ENCODE measurements at places on chromosomes 3 and 15.
A peak's percentile ranks its signal among the peaks of the same experiment; 100 is the strongest.

DNA sequence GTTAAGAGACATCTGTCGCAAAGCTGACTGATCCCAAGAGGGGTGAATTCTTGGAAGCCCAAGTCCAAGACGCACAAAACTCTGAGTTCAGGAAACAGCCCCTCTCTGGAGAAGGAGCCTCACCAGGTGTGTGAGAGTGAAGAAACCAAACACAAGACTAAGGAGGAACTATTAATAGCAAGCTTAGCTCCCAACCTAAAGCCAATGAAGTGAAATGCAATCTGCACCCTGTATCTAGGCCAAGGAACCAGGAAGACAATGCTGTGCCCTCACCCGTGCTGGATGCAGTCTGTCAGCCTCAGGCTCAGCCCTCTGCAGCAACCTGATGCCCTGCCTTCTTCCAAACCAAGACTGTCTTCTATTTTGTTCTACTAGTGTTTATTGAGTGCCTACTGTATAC is 22.5 kb upstream of the THBS1 start:
- no peak for DNase-seq

- no peak for DNase-seq
Observed at GRCh38 chr3:161567577-161568361, 71.2 kb downstream of the OTOL1 start.

GRCh38 chr15:42344763-42345162 is 14.5 kb upstream of the CAPN3 start:
- no peak for DNase-seq

DNA sequence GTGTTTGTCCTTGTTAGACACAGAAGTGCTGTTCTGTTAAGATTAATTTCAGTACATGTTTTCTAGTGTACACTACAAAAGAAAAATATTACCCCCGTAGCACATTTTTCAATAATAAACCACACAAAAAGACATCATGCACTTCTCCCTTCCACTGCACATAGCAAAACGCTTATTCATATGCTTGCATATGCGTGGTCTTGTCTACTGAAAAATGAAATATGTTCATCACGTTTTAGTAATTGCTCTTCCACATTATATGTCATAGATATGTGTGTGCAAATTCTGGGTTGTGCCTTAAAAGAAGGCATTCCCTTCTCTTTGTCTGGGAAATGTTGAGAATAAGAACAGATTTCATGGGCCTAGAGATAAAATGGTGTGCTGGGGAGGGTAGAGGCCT is 353.9 kb downstream of the NSUN3 start:
- DNase-seq, result no peak

GRCh38 chr3:46184469-46184868 is 23.6 kb downstream of the CCR1 start:
- DNase-seq, result no peak

DNA sequence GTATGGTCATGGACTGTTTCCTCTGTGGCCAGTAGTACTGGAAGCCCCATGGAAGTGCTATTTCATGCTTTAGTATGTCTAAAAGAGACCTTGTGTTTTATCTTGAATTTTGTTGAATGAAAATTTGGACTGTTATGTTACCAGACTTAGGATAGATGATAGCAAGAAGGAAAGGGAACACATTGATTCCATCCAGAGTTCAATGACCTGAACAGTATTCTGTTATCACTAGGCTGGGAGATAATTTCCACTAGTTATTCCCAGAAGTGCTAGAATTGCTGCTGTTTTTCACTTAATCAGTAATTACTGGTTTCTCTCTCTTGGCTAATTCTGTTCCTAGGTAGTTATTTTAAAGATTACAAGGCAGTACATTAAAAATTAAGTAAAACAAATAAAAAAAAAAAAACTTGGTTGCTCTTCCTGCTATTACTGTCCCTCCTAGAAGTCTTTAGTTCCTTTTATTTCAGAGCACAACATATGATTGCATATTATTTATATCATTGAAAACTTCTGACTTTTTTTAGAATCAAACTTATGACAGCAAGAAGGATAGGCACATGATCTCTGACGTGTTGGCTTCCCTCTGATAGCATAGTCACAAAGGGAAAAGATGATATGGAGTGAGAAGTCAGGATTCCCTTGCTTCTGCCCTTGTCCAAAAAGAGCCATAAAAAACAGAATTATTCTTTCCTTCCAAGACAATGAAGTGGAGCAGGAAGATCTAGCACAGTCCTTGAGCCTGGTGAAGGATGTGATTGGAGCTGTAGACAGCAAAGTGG is 72.2 kb downstream of the KLHL25 start:
- DNase-seq, result no peak

DNA sequence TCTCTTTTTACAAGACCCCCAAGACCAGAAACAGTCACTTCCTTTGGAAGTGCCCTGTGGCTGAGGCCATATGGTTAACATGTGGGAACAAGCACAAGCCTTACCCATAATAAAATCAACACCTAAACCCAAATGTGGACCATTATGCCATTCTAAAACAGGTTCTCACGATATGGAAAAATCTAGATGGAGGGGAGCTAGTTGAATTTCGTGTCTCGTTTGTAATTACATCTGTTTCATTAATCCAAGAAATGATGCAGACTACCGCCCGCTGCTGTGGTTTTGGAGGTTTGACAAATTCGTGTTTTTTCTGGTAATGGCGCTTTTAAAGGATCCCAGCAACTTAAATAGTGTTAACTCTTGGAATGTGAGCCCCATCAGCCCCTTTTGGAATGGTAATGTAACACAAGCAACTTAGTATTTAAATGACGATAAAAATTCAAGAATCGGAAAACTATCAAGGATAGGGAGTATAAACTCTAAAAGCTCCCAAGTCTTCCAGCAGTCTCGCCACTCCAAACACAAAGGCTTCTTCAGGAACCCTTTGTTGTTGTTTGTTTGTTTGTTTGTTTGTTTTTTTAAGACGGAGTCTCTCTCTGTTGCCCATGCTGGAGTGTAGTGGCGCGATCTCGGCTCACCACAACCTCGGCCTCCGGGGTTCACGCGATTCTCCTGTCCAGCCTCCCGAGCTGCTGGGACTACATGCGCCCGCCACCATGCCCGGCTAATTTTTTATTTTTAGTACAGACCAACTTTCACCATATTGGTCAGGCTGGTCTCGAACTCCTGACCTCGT is 1.1 kb downstream of the CNBP start:
- DNase-seq, result no peak

DNA sequence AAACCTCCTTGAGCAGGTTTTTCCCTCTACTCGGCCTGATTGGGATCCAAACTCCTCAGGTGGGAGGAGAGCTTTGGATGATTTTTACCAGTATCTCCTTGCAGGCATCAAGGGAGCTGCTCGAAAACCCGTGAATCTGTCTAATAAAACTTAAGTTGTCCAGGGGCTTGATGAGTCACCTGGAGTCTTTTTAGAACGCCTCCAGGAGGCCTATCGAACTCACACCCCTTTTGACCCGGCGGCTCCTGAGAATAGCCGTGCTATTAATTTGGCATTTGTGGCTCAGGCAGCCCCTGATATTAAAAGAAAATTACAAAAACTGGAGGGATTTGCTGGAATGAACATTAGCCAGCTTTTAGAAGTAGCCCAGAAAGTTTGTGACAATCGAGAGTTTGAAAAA is 41.6 kb downstream of the ZBTB11 start:
- DNase-seq, result no peak

DNA sequence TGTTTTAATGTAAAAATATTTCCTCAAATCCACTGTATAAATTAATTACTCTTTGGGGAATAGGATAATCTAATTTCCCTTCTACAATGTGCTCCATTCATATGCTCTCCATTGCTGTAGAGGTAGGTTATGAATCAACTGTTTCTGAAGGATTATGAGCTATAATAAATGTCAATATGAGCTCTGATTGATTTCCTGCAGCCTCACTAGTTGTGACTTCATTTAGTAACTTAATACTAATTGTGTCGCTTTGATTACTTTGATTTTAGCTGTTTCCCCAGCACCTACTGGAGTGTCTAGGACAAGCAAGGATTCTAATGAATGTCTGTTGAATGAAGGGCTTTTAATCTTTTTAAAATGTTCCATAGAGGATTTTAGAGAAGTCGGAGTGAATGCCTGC is 236.8 kb upstream of the NR2E3 start:
- no peak for DNase-seq

- DNase-seq, result no peak
Observed at GRCh38 chr3:158233791-158234190, 123.9 kb downstream of the RSRC1 start.

DNA sequence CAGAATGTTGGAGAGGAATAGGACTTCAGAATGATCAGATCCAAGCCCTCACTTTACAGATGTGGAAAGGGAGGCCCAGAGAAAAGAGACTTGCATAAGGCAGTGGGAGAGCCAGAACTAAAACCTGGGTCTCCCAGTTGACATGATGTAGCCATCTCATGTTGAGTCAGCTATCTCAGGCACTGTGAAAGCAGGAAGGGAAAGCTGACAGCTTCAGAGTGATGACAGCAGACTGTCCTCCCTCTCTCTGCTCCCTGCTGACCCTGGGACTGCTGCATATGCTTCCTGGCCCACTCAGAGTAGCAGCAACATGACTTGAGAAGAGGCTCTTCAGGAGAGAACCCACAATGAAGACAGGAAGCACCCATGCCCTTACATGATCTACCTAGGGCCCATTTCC is 14.7 kb downstream of the FHIT start:
- no peak for DNase-seq

- peak; percentile 53 for DNase-seq
Observed at GRCh38 chr15:81265944-81266775, 57.8 kb downstream of the STARD5 start.

- DNase-seq, result no peak
Observed at GRCh38 chr3:143203848-143204247, 84.3 kb downstream of the CHST2 start.

GRCh38 chr3:46222435-46223161 is 14.5 kb upstream of the CCR1 start:
- no peak for DNase-seq

DNA sequence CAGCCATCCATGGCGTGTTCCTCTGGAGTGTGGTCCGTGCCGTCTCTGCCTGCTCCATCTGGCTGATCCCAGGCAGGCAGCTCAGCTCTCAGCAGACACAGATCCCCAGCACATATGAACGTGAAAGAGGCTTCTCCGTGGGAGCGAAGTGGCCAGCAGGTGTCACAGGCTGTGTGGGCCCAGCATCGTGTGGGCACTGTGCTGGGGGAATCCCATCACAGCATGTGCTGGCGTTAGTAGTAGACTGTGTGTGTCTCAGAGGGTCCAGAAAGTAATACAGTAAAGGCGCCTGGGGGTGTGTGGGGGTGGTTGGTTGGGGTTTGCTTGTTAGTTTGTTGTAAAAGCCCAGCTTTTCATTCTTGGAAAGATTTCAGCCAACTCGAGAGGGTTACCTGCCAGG is 147.6 kb downstream of the IGF1R start:
- DNase-seq, result no peak

GRCh38 chr3:160097478-160097877 is 108.8 kb downstream of the IL12A start:
- DNase-seq, result no peak

DNA sequence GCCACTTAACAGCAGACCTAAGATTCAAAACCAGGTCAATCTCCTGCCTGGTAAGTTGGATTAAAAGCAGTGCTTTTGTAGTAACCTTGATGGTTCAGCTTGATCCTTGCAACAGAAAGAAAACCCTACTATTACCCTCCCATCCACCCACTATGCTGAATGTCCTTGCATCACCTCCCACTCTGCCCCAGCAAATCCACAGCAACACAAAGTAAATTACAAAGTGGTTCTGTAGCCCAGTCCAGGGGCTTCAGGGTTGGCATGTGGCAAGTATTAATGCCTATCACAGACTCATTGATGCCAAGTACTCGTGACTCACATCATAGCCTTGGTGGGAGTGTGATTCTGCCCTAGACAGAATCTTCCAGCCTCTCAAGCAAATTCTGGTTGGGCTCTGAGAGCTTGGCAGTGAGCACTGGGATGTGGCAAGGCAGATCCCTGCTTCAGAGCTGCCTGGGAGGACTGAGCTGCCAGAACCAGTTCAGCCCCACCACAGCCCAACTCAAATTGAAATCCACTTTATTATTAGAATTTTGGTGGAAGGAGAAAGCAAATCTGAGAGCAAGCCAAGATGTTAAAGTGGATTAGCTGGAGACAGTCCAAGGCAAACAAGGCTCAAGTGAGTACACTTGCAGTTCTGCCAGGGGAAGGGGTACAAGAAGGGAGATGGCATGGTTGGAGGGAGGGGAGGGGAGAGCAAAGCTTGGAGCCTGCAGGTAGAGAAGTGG is 225.8 kb upstream of the UMPS start:
- DNase-seq, result no peak

GRCh38 chr3:17412950-17413530 is 329.4 kb downstream of the TBC1D5 start:
- DNase-seq, result peak; percentile 49

GRCh38 chr3:48268936-48269561 is 28.1 kb downstream of the ZNF589 start:
- DNase-seq, result no peak

GRCh38 chr3:6737630-6738029 is 123.3 kb upstream of the GRM7 start:
- no peak for DNase-seq

DNA sequence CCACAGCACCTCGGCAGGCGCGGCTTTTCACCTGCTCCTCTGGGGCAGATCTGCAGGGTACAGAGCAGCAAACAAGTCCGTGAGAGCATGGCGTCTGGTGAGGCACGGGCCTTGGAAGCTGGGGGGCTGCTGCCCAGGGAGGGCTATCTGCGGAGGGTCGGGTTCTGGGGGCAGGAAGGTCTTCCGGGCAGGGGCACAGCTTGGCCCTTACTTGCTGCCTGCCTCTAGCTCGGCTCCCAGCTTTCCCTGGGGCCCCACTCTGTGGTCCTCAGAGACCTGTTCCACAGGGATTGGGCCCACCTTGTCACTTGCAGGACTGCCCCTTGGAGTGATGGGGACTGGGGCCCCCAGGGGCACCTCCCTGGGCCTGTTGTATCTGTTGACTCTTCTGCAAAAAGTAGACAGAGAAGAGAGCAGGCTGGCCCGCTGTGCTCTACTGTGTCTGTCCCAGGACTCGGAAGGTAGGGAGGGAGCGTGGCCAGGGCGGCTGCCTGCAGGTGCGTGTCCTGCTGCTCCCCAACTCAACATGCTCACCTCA is 84.1 kb downstream of the TBC1D2B start:
- no peak for DNase-seq

DNA sequence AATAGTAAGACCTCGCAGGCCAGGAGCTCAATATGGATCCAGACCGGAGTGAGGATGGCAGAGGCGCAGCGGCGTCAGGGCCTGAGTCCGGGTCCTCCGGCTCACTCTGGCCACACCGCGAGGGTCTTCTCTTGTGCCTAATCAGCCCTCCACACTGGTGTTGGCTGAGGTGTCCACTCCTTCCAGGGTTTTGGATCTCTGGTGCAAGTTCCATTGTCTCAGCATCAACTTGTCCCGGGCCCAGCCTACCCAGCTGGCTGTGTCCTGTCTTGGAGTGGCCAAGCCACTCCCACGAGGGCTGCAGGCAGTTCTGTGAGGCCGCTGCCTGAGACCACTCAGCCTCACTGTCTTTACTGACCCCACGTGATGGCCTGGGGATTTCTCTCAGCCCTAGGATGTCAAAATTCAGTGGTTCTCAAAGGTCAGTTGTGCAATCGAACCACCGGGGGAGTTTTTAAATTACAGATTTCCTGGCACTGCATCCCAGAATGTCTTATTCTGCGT is 12.6 kb upstream of the GOLGA6L7 start:
- no peak for DNase-seq

All from NCI-H2081 treated with DMSO at 0.1 percent for 48 hours (cell line).